ENCODE measurements at places on chromosomes 16 and 17. TPM values are rescaled to one million over a fixed set of nuclear protein-coding genes. Genes with fewer than 3 reads are reported as not detected.

Gene ARL4D
- total RNA-seq: 40.4 TPM

DNA sequence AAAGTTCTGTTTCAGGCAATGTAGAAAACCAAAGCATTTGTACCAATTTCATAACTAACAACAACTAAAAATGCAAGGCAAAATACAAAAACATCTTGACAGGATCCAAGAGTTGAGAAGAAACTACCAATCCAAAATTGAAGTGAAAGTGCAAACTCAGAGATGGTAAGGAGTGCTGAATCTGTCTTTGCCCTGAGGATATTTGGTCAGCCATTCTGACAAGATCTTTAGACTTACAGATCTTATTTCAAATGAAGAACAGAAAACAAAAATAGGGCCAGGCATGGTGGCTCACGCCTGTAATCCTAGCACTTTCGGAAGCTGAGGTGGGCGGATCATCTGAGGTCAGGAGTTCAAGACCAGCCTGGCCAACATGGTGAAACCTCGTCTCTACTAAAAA lies 412.8 kb downstream of the ZFHX3 start:
- no peaks in the 10 kb centered on the region for H3K27me3 ChIP-seq
- no peaks in the 10 kb centered on the region for H3K36me3 ChIP-seq
- no peak overlapping the region for H3K4me3 ChIP-seq

DNA sequence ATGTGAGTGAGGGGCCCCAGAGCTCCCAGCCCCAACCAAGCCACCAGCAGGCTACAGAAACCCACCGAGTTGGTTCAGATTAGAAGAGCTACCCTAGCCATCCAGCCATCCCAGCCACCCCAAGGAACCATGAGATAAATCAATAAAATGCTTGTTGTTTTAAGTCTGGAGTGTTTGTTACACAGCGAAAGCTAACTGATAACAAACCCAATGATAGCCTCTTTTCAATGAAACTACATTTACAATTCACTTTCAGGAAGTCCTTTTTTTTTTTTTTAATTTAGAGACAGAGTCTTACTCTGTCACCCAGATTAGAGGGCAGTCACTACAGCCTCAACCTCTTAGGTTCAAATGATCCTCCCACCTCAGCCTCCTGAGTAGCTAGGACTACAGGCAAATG lies 215.0 kb upstream of the ZFHX3 start:
- no peak overlapping the region for H3K27ac ChIP-seq
- H3K4me3 ChIP-seq: no peak overlapping the region
- no peak for DNase-seq
- H3K4me1 ChIP-seq: no peaks in the 10 kb centered on the region

DNA sequence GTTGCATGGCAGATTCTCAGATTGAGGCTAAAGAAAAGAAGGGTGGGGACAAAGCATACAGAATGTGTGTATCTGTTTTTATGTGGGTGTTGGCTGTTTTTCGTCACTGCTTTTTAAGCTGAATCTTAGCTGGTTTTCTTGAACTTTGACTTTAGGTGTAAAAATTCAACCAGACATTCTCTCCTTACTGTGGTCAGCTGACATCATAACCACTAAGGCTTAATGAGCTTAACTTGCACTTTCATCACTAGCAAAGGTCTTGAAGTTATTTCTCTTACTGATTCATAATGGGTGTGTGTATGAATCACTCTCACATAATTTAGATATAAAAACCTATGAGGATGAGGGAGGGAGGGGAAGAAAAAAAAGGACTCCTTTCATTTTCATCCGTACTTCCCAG lies 4.0 kb upstream of the CDC6 start:
- H3K27ac ChIP-seq: no peak overlapping the region
- no peak for DNase-seq
- H3K4me1 ChIP-seq: peaks cover 5% of the 10 kb centered on the region
- no peaks in the 10 kb centered on the region for H3K27me3 ChIP-seq
- peaks cover 20% of the 10 kb centered on the region for H3K36me3 ChIP-seq
- no peak overlapping the region for H3K4me3 ChIP-seq

DNA sequence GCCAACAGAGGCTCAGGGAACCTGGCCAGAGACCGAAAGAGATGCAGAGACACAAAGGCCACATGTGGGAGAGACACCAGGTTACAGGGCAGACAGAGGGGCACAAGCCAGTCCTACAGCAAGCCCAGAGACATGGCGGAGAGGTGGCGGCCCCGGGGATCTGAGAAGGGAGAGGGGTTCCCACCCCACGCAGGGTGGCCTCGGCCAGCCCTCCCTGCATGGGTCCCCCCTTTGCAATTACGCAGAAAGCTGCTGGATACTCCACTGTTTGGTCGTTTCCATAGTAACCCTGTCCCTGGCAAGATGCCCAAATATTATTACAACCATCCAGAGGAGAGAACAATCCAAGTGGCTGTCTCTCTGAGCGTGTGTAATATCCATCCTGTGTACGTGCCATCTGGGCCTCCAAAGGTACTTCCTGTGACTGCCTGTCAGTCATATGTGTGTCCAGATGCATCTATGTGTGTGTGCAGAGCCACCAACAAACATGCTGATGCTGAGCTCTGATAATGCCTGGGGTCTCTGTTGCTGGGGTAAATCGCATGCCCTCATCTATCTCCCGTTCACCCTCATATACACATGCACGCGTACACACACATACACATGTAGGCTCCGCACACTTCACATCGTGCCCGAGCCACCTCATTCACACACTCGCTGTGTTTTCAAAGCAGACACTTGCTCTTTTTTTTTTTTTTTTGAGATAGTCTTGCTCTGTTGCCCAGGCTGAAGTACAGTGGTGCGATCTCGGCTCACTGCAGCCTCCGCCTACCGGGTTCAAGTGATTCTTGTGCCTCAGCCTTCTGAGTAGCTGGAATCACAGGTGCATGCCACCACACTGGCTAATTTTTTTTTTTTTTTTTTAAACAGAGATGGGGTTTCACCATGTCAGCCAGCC lies 5.5 kb downstream of the PCGF2 start:
- peak overlapping the region; percentile 8 for H3K27ac ChIP-seq
- DNase-seq: peak; percentile 37
- no peak overlapping the region for H3K4me3 ChIP-seq
- H3K27me3 ChIP-seq: no peaks in the 10 kb centered on the region
- peaks cover 54% of the 10 kb centered on the region for H3K4me1 ChIP-seq

Measured in thyroid gland (tissue), 4 donors.